ENCODE measurements at places on chromosomes 5 and 9.

DNA sequence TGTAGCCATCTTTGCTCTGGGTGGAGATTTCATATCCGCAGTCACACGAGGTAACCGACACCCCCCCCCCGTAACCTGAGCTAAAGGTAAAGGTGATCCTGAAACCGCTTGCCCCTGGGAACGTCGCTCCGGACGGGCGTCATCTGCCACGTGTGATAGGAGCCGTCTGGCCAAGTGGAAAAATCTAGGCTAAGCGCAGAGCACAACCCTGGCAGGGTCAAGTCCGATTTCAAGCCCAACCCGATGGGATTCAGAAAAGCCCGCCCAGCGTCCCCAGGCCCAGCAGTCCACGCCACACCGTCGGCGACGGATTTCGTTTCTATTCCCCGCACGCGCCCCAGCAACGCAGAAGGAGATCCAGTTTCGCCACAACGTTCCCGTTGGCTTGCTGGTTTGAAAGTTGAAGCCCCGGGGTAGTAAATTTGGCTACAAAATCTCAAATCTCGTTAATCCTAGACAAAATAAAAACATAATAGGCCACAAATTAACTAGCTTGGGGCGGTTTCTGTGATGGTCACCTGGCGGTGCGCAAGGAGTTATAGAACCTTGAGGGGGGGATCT lies 32.4 kb upstream of the NFIB start:
- DNase-seq: no peak

GRCh38 chr9:5696884-5697283 lies 68.0 kb downstream of the RIC1 start:
- DNase-seq: no peak

- DNase-seq: no peak
Measured at GRCh38 chr5:74655206-74655605, 14.7 kb upstream of the ENC1 start.

GRCh38 chr9:16450578-16450977 lies 419.9 kb downstream of the BNC2 start:
- no peak for DNase-seq

All from NCI-H748 treated with DMSO at 0.1 percent for 48 hours (cell line).